ENCODE measurements at places on chromosomes 2 and 18.

DNA sequence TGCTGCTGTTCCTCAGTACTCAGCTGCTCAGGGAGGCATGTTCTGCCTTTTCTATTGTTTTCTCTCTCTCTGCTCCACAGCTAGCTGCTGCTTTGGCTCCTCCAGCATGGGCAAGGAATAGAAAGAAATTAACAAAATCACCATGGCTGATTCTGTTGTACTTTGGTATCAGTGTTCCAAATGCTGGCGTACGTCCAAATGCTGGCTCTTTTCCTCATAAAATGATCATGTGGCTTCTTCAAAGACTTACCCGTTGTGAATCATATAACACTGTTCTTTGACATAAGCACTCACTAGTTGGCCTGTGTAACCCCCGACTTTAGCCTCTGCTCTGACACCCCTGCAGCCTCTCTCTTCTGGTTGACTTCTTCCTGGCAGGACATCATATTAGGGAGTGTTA, 547.6 kb downstream of the CPS1 start:
- no peak for DNase-seq

DNA sequence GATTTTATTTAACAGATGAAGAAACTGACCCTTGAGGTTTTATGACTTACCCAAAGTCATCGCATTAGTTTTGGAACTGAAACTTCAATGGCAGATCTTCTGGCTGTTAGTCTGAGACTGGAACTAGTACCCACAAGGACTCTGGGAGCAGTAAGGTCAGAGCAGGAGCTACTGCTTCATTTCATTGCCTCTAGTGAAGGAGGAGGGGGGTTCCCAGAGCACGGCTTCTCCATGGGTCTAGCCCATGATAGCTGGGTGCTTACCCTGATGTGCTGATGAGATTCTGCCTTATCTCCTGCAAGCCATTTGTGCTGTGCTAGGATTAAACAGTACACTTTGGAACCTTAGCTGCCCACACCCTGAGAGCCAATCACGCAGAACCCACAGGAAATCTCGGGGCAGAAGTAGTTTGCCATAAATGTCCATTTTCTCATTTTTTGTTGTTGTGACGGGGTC, 5.4 kb upstream of the RNASEH1 start:
- no peak for DNase-seq

DNA sequence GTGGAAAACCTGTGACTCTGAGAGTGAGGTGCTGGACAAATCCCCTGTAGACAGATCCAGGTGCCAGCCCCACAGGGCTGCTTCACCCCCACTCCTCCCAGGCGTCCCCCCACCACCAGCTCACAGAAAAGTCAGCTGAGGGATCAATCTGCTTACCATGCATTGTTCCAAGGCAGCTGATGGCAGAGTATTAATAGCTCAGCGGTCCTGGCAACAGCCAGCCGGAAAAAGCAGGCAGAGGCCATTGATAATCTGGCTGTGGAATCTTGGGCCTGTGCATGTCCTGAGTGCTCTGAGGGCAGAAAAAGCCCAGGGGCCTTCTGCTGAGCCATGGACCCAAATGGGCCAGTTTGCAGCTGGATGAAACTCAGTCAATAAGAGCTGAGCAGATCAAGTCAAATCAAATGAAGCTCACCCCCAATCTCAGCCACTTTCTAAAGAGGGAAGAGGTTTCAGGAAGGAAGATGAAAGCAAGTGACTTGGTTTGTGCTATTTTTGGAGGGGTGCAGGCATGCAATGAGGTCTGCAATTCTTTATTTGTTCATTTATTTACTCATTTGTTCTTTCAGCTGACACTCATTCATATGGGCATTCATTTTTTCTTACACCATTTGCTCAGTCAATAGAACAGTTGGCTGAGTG, 63.4 kb downstream of the GYPC start:
- no peak for DNase-seq

DNA sequence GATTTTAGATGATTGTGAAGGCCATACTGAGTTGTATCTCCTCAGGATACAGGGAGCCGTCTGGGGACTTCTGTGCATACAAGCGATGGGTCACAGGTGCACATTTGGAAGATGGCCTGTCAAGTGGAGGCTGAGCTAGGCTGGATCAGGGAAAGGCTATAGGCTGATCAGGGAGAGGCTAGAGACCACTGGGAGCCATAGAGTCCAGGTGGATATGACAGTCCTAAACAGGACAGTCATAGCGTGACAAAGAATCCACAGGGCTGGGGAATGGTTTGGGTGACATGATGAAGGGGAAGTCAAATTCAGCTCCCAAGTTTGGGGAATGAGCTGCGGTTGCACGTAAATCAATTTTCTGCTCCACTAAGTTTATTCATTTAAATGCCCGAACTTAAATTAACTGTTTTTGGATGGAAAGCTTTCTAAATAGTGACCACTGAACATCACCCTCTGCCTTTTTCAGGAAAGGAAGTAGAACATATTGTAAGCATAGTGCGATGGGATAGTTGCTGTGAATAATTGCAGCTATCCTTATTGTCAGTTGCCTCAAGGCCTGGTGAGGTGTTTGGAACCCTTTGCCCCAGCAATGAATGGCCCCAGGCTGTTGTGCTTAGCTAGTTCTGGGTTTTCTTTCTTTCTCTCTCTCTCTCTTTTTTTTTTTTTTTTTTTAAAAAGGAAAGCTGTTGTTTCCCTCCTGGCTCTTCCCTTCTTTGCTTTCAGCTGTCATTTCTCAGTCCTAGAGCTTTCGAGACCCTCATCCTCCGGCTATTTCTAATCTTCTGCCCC, 50.5 kb downstream of the KLHL29 start:
- DNase-seq = no peak

DNA sequence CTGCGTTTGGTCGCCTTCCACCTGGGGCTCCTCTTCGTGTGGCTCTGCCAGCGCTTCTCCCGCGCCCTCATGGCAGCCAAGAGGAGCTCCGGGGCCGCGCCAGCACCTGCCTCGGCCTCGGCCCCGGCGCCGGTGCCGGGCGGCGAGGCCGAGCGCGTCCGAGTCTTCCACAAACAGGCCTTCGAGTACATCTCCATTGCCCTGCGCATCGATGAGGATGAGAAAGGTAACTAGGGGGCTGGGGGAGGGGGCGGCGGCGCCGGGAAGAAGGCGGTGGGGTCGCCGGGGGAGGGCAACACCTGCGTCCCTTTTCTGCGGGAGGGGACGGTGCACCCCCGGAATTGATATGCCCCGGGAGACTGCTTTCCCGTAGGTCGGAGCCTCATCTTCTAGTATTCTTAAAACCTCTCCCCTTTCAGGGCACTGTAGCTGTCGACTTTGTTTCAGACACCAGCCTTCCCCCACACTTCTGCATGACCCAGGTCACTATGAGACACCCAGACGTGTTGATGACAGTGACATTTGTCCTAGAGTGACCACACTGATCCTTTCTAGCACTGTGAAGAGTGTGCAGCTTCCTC, 755 bp downstream of the SPAST start:
- no peak for DNase-seq

DNA sequence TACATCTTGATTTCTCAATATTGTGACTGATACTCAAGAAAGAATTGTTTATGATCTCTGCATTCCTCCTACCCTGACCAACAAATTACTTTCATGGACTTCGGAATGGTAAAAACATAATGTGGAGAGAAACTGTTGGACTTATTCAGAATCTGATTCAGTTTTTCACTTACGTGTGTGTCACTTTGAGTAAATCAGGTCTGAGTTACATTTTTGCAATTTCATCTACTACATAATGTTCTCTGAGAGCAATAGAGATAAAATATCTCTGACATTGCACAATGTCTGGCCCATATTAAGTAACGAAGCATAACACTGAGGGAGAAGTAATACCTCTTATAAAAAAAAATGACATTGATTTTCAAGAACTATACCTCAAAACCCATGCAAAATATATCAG, 1337.9 kb upstream of the CHAC2 start:
- DNase-seq = no peak

GRCh38 chr2:120272763-120273481, 20.3 kb downstream of the RALB start:
- DNase-seq = no peak

DNA sequence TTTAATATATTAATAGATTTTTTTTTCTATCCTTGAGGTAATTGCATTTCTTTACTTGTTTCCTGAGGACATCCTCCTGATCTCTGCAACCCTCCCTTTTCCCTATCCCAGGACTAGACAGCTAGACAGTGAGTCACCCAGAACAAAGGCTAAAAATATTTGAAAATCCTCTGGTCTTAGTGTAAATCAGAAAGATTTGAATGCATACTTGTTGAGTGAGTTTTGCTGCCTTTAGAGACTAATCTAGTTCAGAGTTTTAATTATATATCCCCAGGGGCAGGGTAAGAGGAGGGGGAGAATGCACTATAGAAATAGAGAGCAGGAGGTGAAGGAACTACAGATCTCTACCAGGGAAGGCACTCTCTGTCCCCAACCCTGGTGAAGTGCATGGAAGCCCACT, 202.3 kb upstream of the TCF4 start:
- no peak for DNase-seq

All from stimulated activated CD8-positive, alpha-beta memory T cell treated with anti-CD3 and anti-CD28 coated beads, Interleukin-12 subunit alpha, Interleukin-12 subunit beta, amount 100 ng/mL, for 4 hours (primary cell).